A673 (cell line): ENCODE measurements at places on chromosomes 11 and 22. TPM values are rescaled to one million over a fixed set of nuclear protein-coding genes. Genes with fewer than 3 reads are reported as not detected.

Gene ART5
- not detected in 2 replicates for total RNA-seq

Gene MMP11
- 5.1 and 6.8 TPM in 2 replicates for total RNA-seq

Gene FIBP
- total RNA-seq: 98.5 and 116 TPM in 2 replicates

Gene TTC28
- total RNA-seq: 48.7 and 55.8 TPM in 2 replicates

Gene GRIK4
- not detected in 2 replicates for total RNA-seq

Gene OR10D3
- total RNA-seq: not detected in 2 replicates

Gene FXYD2
- not detected in 2 replicates for total RNA-seq

Gene RIBC2
- total RNA-seq: 13.2 and 14.9 TPM in 2 replicates

Gene PRCP
- total RNA-seq: 25.1 and 28.8 TPM in 2 replicates

Gene SERHL2
- 0.49 and 0.96 TPM in 2 replicates for total RNA-seq

Gene SAA4
- total RNA-seq: not detected in 2 replicates

Gene OR2AG1
- total RNA-seq: not detected in 2 replicates

Gene GLYATL1B
- total RNA-seq: not detected in 2 replicates

Gene LSP1
- not detected in 2 replicates for total RNA-seq

Gene RPS6KA4
- total RNA-seq: 22.9 and 24.5 TPM in 2 replicates

Gene CDK2AP2
- 48.1 and 51.3 TPM in 2 replicates for total RNA-seq

Gene AIFM3
- 0.48 TPM in 1 of 2 replicates, not detected in the other for total RNA-seq

Gene HEPACAM
- total RNA-seq: not detected in 2 replicates

Gene C11orf65
- 0.43 and 0.59 TPM in 2 replicates for total RNA-seq

Gene SLC16A8
- not detected in 2 replicates for total RNA-seq

Gene HMOX1
- total RNA-seq: 2.5 and 2.8 TPM in 2 replicates

Gene GRM5
- total RNA-seq: not detected in 2 replicates

Gene SMIM35
- total RNA-seq: not detected in 2 replicates

Gene HBD
- total RNA-seq: not detected in 2 replicates

Gene VSIG2
- not detected in 2 replicates for total RNA-seq

Gene OMP
- not detected in 2 replicates for total RNA-seq

Gene RFPL1
- total RNA-seq: not detected in 2 replicates

Gene HBB
- not detected in 2 replicates for total RNA-seq

Gene NRXN2
- total RNA-seq: 5.0 and 6.1 TPM in 2 replicates

Gene CYTH4
- not detected in 2 replicates for total RNA-seq

Gene CENPM
- 62.1 and 67.2 TPM in 2 replicates for total RNA-seq

Gene NAALAD2
- total RNA-seq: 3.9 and 4.0 TPM in 2 replicates

Gene LIF
- 0.24 and 0.59 TPM in 2 replicates for total RNA-seq

Gene OR51M1
- not detected in 2 replicates for total RNA-seq

Gene TMEM179B
- 46.6 and 52.1 TPM in 2 replicates for total RNA-seq

Gene CELSR1
- 2.3 and 3.5 TPM in 2 replicates for total RNA-seq

Gene CPT1B
- total RNA-seq: 19.2 and 28.3 TPM in 2 replicates

Gene PATE2
- total RNA-seq: not detected in 2 replicates

Gene FGF19
- total RNA-seq: 0.69 TPM in 1 of 2 replicates, not detected in the other

Gene SLC1A2
- total RNA-seq: 0.11 TPM in 1 of 2 replicates, not detected in the other

Gene SULT4A1
- total RNA-seq: 0.15 and 0.33 TPM in 2 replicates

Gene GAL3ST1
- 0.58 and 0.83 TPM in 2 replicates for total RNA-seq

Gene OR6A2
- not detected in 2 replicates for total RNA-seq

Gene DNHD1
- 20.1 and 20.6 TPM in 2 replicates for total RNA-seq

Gene TRIM6
- 0.13 and 0.52 TPM in 2 replicates for total RNA-seq

Gene PANX3
- not detected in 2 replicates for total RNA-seq

Gene CHRM4
- total RNA-seq: 0.68 TPM in 1 of 2 replicates, not detected in the other

Gene SYT8
- total RNA-seq: not detected in 2 replicates

Gene SLC35C1
- 25.7 and 32.5 TPM in 2 replicates for total RNA-seq

Gene YPEL1
- total RNA-seq: 3.6 and 7.5 TPM in 2 replicates

Gene PGA5
- total RNA-seq: not detected in 2 replicates

Gene SLC22A6
- not detected in 2 replicates for total RNA-seq

Gene CCDC73
- not detected in 2 replicates for total RNA-seq

Gene CHRDL2
- 7.7 and 11.6 TPM in 2 replicates for total RNA-seq

Gene C22orf31
- not detected in 2 replicates for total RNA-seq

Gene GAL
- total RNA-seq: 3.4 and 4.4 TPM in 2 replicates

Gene ART1
- total RNA-seq: not detected in 2 replicates

Gene GALNT18
- 0.37 and 0.44 TPM in 2 replicates for total RNA-seq

Gene DDI1
- not detected in 2 replicates for total RNA-seq

Gene BLID
- total RNA-seq: 0.82 and 2.2 TPM in 2 replicates
